Skeletal muscle cell (primary cell): ENCODE measurements at places on chromosomes 13 and 19.

DNA sequence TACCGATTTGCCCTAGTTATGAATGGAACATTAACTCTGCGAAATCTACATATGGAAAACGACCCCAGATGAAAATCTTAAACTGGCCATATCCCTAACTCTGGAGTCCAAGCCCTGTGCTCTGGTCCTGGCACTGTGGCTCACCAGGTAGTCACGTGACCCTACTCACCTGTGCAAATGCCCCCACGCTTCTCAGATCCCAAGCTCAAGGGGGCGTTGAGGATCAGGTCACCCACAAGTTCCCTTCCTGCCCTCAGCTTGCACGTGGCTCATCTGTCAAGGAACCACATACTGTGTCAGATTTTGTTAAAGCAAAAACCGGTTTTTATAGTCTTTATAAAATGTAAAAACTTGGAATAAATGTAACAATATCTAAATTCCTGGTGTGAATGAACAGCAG, 324.0 kb downstream of the SHISA2 start:
- no peak for DNase-seq

DNA sequence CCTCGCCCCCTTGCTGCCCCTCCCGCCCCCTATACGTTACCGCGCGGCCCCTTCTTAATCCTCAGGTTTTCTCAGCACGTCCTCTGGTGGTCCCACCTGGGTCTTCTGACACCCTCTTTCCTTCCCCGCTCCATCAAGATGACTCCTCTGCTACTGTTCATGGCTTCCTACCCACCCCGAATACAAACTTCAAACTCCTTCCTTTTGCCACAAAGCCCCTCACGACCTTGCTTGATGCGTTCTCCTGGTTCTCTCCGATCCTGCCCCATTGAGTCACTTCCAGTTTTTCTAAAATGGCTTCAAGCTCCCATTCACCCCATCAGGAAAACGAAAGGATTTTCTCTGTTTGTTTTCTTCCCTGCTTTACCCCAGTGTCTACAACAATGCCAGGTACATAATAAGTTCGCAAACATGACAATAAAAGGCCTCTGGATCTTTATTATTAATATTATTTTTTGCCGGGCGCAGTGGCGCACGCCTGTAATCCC, 734 bp upstream of the SERTAD3 start:
- DNase-seq, result no peak

DNA sequence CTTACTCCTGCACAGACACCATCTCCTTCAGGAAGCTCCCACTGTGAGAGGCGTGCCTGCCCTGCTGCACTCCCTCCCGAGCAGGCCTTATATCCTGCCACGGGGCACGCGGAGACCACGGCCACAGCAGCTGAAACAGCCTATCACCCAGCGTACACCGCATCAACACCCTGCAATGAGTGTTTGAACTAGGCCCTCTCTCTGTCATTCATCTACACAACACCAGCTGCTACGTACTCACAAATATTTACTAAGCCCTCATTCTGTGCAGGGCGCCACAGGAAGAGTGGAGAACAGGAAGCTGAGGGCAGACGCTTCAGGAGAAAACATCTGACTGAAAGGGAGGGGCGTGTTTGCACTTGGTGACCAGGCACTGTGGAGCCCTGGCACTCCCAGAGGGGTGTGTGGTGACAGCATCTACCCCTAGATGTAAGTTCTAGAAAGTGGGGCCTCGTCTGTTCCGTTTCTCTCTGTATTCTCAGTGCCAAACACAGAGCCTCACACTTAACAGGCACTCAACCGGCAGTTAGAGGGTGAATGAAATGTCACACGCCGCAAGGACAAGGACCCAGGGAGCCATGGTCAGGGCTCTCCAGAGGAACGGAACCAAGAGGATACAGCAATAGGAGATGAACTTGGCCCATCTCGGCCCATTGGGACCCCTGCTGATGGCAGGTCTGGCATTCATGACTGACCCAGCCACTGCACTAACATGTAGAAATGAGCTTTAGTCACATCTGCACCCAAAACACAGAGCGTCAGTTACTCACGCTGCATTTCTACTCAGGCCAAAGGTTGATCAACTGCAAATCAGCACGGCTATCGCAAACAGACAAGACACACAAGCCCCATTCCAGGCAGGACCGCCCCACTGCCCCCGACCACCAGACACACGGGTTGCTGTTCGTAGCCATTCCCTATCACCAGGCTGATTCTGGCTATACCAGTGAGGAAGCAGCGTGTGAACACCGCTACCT, 15.7 kb downstream of the RANBP3 start:
- no peak for DNase-seq

DNA sequence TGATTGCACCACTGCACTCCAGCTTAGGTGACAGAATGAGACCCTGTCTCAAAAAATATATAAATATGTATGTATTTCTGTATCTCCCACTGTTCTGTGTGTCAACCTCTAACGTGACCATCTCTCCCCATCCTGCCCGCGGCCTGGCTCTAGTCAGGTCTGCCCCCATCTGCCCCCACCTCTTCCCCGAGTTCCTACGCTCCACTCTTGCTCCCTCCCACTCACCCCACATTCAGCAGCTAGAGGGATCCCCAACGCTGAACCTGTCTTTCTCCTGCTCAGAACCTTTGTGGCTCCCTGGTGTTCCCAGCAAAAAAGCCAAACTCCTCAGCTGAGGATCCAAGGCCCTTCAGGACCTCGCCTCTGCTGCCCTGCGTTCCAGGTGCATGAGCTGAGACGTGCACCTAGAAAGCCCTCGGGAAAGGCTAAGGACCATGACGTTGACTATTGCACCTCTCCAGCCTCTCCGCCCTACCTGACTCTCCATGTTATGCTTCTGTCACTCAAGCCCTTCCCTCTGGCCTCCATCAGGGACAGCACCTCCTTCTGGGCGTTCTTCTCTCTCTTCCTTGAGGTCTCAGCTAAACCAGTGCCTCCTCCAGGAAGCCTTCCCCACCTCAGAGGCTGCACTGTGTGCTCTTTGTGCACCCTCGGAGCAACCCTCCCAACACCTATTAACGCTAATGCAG, 18.1 kb downstream of the AKT2 start:
- DNase-seq, result no peak

DNA sequence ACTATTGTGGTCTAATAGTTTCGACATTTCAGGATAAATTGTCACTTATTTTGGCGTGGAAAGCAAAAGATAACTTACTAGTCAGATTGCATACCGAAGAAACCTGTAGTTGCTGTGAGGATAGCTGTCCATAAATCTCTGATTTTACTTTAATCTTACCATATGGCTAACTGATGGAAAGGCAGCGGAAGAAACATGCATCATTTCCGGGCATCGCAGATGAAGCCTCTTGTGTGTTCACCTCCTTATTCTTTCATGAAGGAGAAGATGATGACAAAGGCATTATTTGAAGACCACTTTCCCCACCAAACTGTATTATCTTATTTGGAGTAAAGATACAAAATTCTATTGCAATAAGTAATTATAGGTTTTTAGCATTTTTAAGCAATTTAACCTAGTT, 763.6 kb upstream of the SLITRK6 start:
- no peak for DNase-seq

DNA sequence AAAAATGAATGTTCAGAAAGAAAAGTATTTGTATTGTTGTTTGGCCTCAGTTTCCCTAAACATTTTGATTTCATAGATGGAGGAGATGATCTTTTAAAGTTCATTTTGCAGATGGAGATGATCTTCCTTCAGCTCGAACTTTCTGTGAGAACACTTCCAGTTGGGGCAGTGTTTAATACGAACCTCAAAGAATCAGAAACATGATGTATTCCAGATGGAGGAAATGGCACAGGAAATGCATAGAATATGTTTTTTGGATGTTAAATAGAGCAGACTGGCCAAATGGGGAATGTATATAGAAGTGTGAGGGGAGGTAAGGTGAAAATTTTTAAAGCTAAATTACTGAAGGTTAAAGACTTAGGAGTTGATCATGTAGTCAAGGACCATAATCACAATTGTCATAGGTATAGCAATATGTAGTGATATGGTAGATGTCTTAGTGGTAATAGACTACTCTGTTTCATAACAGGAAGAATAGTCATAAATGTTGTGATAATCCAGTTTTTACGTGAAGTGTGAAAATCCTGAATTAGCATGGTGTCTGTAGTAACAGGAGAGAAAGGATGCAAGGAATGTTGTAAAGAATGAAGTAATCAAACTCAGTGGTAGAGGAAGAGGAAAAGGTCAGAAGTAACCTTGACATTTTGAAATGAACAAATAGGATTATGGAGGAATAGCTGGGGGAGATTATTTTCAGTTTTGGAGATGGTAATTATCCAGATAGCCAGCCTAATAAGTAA, 5.1 kb downstream of the RAP2A start:
- DNase-seq, result no peak

DNA sequence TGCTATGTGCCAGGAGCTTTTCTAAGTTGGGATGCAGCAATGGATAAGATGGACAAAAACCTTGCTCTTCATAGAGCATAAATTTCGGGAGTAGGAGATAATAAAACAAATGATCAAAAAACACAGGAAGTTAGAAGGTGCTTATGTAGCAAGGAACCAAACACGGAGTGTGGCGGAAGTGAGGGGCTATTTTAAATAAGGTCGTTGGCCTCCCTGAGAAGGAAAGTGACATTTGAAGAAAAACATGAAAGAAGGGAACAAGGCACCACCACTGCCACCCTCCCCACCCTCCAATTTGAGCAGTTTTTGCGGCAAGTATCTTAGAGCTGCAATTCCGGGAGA, 3.2 kb upstream of the GSX1 start:
- no peak for DNase-seq

GRCh38 chr13:20428666-20429644, 96.7 kb downstream of the CRYL1 start:
- DNase-seq, result no peak

DNA sequence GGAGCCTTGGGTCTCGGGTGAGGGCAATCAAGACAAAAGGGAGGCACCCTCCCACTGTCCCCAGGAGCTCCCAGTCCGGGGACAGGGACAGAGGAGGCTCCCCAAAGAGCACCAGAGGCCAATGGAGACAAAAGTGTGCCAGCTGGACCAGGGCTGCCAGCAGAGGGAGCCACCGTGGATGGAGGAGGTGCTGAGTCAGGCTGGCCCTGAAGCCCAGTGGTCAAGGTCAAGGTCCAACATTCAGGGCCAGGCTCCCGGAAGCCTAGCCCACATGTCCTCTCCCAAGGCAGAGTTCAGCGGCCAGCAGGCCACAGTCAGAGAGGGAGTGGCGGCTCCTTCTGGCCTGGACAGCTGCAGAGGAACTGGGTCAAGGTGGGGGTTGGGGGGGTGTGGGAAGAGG, 8.4 kb downstream of the COL5A3 start:
- no peak for DNase-seq

GRCh38 chr13:101946401-101946800, 455.4 kb downstream of the FGF14 start:
- no peak for DNase-seq

DNA sequence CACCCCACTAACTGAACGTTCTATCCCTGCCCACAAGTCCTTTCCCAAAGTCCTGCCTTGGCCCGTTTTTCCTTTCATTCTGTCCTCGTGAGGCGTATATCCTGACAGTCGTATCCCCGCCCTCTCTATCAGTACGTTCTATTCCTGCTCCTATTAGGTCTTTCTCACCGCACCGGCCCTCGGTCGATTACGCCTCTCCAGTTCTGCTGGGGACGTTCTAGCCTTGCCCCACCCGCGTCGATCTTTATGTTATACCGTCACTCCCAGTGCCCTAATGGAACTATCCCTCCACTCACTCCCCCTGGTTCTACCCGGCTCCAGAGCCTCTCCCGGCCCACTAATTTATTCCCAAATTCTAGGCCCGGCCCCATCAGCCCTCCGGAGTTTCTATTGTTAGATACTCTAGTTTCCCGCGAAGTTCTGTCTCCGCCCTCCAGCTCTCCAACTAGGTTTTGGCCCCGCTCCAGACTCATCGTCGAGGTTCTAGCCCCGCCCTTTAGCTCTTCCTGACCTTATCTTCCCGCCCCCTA, 2.0 kb downstream of the PLAUR start:
- DNase-seq, result no peak
